ENCODE measurements at places on chromosomes 6 and 20.

GRCh38 chr20:3382836-3383235, 24.6 kb downstream of the DNAAF9 start:
- DNase-seq, result no peak

GRCh38 chr6:139659711-139660110, 285.3 kb upstream of the CITED2 start:
- DNase-seq, result no peak

DNA sequence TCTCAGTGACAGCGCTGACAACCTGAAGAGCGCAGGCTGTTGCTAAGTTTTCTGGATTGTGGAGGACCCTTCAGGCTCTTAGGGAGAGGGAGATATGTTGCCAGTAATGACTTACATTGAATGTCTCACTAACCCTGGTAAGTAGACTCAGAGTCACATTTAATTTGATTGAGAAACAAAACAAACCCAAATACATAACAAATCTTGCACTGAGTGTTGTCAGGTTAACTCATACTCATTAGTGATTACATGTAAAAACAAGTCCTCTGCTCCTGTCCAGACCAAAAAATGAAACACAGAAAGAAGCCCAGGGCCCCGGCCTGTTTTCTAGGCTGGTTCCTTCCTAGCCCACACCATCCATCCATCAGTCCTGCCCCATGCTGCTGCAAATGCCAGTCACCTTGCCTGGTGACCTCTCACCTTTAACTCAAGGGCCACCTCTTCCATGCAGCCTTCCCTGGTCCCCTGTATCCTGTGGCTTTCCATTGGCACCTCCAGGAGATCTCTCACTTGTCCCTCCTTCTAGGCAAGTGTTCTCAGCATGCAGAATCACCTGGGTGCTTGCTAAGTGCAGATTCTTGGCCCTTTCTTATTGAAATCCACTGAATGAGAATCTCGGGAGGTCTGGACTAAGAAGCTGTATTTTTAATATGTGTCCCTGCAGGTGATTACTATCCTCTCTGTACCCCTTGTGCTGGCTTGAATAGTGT, 34.7 kb upstream of the ERVFRD-1 start:
- DNase-seq, result no peak

DNA sequence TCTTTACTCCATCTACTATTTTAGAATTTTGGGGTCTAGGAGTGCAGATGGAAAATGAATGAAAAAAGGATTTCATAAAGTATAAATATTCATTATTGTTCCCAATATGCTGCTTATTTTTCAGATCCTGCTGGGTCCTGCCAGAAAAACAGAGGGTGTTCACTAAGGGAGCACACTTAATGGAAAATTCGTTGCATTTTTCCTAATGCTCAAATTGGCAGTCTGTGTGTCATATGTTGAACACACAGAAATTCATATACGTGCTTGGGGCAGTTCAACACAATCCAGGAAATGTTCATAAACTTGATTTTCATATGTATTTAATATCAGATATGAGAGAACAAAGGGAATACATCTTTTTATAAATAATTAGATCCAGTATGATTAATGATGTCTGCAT, 1019.4 kb downstream of the EPHA7 start:
- no peak for DNase-seq

DNA sequence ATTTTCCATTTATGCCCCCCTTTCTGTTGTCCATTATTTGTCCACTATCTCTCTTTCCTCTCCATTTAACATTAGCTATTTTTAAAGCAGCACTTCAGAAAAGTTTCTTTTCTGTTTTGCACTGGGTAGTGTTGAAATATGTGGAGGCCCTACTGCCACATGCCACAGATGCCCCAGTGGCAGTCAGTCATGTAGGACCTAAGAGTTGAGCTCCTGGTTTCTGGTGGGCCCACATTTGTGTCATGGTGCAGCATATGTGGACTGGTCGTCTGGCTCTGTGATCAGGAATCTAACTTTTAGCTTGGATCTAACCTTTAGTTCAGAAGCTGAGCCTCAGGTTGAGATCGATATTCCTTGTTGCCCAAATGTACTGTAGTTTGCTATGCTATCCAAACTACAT, 54.8 kb downstream of the HFE start:
- DNase-seq, result no peak

GRCh38 chr20:37090407-37090806, 5.4 kb downstream of the RBL1 start:
- no peak for DNase-seq

GRCh38 chr6:124008988-124009765, 205.5 kb downstream of the NKAIN2 start:
- no peak for DNase-seq

DNA sequence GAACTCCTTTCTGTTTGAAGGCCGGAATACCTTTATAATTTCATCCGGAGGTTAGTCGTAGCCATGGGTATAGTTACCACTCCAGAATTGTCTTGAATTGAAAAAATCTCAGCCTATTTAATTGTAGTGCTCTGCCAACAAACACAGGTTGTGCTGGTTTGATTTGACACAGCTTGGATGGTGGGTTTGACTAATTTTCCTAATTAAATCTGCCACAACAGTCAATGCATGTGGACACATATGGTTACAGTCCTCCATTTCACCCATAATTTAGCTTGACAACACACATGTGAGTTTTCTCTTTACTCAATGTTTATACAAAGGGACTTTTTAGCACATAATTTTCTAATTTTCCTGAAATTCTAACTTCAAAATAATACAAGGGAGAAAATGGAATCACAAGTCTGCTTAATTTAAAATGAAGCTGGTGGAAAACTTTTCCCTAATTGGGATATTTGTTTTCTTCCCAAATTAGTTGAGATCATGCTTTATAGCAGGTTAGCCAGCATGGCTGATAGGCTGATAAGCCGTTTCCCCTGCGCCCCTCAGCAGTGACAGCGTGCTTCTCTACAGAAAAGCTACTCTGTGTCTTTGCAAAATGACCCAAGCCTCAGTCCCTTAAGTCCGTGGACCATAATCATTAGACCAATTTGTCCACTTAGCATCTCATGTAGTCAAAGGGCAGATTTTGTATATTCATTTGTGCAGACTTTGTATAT, 463.5 kb upstream of the FLRT3 start:
- no peak for DNase-seq

DNA sequence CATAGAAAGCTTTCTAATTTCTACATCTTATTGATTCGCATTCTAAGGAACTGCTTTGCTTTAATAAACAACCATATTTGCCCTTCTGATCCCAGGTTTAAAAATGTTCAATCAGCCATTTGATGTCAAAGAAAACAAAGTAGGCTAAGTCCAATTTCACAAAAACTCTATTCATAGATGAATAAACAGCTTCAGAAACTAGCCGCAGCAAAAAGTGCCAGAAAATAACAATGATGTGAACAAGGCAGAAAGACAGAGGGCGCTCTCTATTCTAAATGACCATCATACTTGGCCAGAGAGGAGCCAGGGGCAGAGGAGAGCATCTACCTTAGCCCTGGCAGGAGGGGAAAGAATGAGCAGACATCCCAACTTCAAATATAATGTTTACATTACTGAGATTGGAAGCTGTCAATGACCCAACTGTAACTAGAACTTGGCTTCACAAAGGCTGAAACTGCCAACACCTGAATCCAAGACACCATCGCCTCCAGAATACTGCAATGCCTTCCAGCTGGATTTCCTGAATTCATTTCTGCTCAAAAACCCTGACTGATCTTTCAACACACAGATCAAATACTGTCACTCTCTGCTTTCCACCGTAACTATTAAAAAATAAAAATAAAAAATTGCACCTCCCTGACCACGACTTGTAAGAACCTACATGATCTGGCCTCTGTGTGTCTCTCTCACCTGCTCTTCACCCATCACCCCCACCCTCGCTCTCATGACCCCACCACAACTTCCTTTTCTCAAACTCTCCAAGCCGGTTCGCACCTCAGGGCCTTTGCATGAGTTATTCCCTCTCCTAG, 9.5 kb downstream of the CNKSR3 start:
- DNase-seq, result no peak

GRCh38 chr6:13985663-13986325, 61.0 kb downstream of the RNF182 start:
- no peak for DNase-seq
